ENCODE measurements at places on chromosomes 2 and 18.

GRCh38 chr2:163185160-163185559 lies 346.6 kb upstream of the KCNH7 start:
- no peak overlapping the region for H3K4me3 ChIP-seq
- H3K36me3 ChIP-seq, result no peaks in the 10 kb centered on the region
- DNase-seq, result no peak
- H3K27ac ChIP-seq, result no peak overlapping the region
- no peaks in the 10 kb centered on the region for H3K27me3 ChIP-seq

DNA sequence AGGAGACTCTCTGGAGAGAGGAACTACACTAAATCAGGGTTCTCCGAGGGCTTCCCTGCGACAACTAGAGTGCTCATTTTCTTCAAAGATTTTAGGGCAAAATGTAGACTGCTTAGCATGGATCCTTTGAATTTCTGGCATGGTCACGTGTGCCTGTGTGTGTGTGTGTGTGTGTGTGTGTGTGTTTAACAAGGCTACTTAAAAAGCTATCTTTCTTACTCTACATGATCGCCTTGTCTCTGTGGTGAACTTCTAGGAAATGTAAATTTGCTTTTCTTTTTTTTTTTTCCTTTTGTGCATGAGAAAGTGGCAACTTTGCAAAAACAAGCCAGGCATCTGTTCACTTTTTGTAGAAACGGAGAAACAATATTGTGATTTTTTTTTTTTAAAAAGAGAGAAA lies 43.9 kb downstream of the SOX11 start:
- DNase-seq, result no peak
- H3K4me3 ChIP-seq, result no peak overlapping the region
- no peaks in the 10 kb centered on the region for H3K36me3 ChIP-seq
- H3K27me3 ChIP-seq, result no peaks in the 10 kb centered on the region

DNA sequence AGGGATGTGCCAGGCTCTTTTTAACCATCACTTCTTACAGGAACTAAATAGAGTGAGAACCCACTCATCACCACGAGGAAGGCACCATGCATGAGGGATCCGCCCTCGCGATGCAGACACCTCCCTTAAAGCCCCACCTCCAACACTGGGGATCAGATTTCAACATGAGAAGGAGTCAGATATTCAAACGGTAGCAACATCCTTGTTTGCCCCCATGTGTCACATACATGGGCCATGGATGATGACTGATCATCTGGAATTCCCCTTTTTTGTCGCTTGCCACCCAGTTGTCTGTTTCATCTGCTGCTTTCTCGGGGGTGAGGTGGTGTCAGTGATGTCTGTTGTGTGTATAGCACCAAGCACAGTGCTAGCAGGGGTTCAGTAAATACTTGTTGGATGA lies 57.9 kb downstream of the NCK2 start:
- H3K27me3 ChIP-seq, result no peaks in the 10 kb centered on the region
- DNase-seq, result no peak
- H3K36me3 ChIP-seq, result peaks cover 19% of the 10 kb centered on the region
- peaks cover under 1% of the 10 kb centered on the region for H3K4me1 ChIP-seq
- H3K27ac ChIP-seq, result no peak overlapping the region

- peaks cover 4% of the 10 kb centered on the region for H3K4me1 ChIP-seq
- H3K27ac ChIP-seq, result no peak within 1 kb of the TSS
- H3K36me3 ChIP-seq, result no peaks in the 10 kb centered on the region
Observed at GRCh38 chr18:77132369-77133050, at the start of gene MBP. Gene MBP (minus strand): TSS chr18:77132783. CDS start chr18:77105261, 27,522 bp downstream.

Measured in neuronal stem cell (in vitro differentiated cells).